ENCODE measurements at places on chromosomes 7 and 10.

GRCh38 chr7:143355450-143356385, 6.8 kb downstream of the FAM131B start:
- DNase-seq: peak; percentile 90

GRCh38 chr7:126657599-126658358, 595.0 kb downstream of the GRM8 start:
- DNase-seq: no peak

- no peak for DNase-seq
Measured at GRCh38 chr10:67861750-67862432, 22.6 kb upstream of the SIRT1 start.

GRCh38 chr10:114938856-114939193, 830 bp downstream of the TRUB1 start:
- no peak for DNase-seq

- DNase-seq: no peak
Measured at GRCh38 chr7:91228927-91229558, 35.2 kb upstream of the FZD1 start.

DNA sequence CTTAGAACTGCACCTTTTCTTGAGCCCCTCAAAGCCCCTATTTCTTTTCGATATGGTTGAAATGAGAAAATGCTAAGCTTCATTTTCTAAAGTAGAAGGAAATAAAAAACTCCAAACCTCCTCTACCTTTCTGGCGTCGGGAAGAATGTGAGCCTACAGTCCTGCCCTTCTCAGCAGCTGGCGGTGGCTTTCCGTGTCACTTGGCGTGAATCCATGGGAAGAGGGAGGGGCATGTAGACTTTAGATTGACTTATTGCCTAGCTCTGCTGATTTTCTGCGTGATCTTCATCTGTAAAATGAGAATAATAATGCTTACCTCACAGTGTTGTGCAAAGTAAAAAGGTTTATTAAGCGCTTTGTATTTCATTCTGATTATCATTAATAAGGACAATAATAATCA, 35.0 kb downstream of the PRR15 start:
- no peak for DNase-seq

GRCh38 chr7:7843972-7844371, 124.6 kb upstream of the GLCCI1 start:
- no peak for DNase-seq

DNA sequence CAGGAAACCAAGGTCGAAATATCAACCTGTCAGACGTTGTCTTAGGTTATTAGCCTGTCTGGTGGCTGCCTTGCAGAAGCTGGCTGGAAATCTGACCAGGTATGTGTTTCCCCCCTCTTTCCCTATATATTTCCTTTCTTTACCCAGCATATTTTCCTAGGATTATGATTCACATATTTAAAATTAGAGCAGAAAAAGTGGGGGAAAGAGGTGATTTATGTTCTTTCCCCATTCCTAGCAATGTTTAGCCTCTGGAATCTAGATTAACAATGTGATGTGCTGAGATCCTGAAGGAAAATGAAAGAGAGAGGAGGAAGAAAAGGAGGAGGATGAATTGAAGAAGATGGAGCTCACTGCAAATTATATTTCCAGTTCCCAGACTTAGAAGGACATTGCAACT, 421.4 kb upstream of the AUTS2 start:
- no peak for DNase-seq

DNA sequence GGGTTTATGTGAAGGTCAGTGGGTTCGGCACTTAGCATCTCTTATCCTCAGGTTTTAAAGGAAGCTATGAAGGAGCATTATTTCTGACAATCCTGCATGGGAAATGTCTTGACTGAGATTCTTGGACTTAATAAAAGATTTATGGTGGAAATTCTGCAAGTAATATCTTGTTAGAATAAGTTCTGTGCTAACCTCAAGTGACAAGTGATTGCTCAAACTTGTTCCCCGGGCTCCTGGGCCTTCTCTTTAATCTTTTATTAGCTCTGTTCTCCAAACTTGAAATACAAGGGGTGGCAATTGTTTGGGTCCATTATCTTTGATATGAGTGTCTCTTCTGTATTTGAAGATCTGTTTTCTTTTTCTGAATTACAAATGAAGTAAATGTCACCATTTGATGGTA, 140.6 kb upstream of the CTBP2 start:
- no peak for DNase-seq

DNA sequence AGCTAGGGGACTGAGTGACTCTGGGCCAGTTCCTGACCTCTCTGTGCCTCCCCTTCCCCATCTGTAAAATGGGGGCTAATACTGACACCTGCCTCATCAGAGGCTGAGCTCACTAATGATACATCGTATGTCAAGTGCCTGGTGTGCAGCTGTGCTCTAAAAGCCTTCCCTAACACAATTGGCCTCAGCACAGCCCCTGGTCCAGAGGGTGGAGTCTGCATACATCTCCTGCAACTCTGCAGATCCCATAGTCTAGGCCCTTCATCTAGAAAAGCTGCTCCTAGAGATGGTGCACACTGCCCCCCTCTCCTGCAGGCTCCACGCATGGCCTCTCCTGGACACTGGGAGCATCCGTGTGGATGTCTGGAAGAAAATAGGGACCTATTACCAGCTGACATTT, 255.0 kb downstream of the RPS24 start:
- no peak for DNase-seq

GRCh38 chr10:51291961-51292360, 217.7 kb downstream of the PRKG1 start:
- no peak for DNase-seq

- DNase-seq: no peak
Measured at GRCh38 chr7:50418526-50419290, 31.4 kb downstream of the FIGNL1 start.
